ENCODE measurements at places on chromosomes 4 and X. TPM values are rescaled to one million over a fixed set of nuclear protein-coding genes. Genes with fewer than 3 reads are reported as not detected.

CXCR3 gene
- total RNA-seq = not detected

PLXNB3 gene
- 2.6 TPM for total RNA-seq

SASH3 gene
- not detected for total RNA-seq

ZFP92 gene
- 0.29 TPM for total RNA-seq

CDKL2 gene
- 0.86 TPM for total RNA-seq

TLR10 gene
- not detected for total RNA-seq

PITX2 gene
- not detected for total RNA-seq

PRKG2 gene
- 1.4 TPM for total RNA-seq

VGLL1 gene
- total RNA-seq = not detected

MMRN1 gene
- not detected for total RNA-seq

TEX28 gene
- not detected for total RNA-seq

GRID2 gene
- not detected for total RNA-seq

ALB gene
- total RNA-seq = not detected

GYPE gene
- total RNA-seq = 0.53 TPM

LEF1 gene
- 1.9 TPM for total RNA-seq

TAF7L gene
- 0.29 TPM for total RNA-seq

ATP8A1 gene
- 0.58 TPM for total RNA-seq

PAGE2B gene
- total RNA-seq = not detected

DOCK11 gene
- 24.8 TPM for total RNA-seq

Data from myometrial cell (primary cell).